ENCODE measurements at places on chromosomes 12 and 14. TPM values are rescaled to one million over a fixed set of nuclear protein-coding genes. Genes with fewer than 3 reads are reported as not detected.
A peak's percentile ranks its signal among the peaks of the same experiment; 100 is the strongest.

- DNase-seq, result no peak
Observed at GRCh38 chr12:67078957-67079356, 190.2 kb upstream of the CAND1 start.

GRCh38 chr14:41743140-41743539 is 136.5 kb downstream of the LRFN5 start:
- DNase-seq, result no peak

DNA sequence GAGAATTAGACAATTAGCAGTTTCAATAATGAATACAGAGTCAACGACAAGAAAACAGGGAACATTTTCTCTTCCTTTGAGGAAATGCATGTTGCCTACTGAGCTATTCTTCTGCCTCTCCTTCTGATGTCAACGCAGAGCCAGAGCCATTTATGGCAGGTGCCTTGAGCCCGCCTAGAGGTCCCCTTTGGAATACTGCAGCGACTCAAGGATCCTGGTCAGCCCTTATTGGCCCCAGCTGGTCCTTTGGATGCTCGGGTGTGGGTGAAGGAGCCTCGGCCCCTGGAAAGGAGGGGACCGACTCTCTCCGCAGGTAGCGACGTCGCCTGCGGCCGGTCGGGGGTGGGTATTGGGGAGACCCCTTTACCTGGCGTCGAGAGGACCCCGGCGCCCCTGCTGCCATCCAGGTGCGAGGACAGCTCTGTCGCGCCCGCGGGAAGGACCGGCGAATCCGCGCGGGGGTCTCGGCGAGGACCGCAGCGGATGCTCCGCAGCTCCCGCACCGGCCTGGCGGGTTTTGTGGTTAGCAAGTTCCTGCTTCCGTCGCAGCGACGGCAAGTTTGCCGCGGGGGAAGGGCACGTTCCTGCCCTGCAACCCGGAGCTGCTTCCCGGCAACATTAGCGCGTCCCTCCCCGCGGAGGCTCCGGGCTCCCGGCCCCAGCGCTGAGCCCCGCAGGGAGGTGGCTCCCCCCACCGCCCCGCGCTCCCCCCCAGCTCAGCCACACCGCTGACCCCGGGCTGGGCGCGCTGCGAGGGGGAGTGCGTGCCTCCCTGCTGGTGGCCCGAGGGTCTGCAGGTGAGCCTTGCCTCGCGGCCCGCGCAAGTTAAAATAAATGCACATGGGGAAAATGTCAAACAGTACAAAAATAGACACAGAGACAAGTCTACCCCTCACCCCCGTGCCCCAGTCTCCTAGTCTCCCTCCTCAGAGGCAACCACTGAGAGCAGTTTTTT is at the start of gene MANSC1:
Gene MANSC1, minus strand, starts transcription at position 532 of the 955 bp plus-strand sequence. CDS start 6,928 bp downstream, outside the sequence.
- DNase-seq, result peak; percentile 84

DNA sequence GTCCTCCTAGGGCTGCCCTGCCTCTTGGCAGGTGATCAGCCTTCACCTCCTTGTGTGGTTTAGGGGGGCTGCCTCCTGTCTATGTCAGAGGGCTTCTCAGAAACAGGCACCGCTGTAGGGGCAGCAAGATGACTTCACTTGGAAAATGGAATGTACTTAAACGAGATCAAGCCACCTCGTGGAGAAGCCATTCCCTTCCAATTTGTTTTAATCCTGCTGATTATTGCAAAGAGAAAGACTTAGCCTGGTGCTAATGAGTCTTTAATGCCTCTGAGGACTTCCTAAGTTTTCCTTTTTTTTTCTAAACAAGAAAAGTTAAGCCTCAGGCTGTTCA is 62.3 kb upstream of the RFLNA start:
- DNase-seq, result no peak

GRCh38 chr14:32366256-32366879 is 37.3 kb downstream of the AKAP6 start:
- no peak for DNase-seq

GRCh38 chr12:52337054-52337453 is 15.9 kb upstream of the KRT83 start:
- DNase-seq, result no peak

DNA sequence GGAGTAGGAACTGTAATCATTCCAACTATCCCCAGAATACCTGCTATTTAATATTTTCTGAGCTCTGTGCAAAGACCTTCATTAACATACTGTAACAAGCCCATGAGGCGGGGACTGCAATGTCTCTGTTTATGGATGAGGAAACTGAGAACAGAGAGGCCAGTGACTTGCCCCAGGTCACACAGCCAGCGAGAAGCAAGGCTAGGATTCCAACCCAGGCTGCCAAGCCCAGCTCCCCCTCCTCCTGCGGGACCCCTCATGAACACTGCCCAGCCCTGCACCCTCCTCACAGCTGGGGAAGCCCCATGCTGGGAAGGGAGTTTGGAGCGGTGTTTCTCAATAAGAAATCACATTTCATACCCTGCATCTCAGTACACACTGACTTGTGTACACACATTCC is 10.9 kb downstream of the HVCN1 start:
- DNase-seq, result no peak

DNA sequence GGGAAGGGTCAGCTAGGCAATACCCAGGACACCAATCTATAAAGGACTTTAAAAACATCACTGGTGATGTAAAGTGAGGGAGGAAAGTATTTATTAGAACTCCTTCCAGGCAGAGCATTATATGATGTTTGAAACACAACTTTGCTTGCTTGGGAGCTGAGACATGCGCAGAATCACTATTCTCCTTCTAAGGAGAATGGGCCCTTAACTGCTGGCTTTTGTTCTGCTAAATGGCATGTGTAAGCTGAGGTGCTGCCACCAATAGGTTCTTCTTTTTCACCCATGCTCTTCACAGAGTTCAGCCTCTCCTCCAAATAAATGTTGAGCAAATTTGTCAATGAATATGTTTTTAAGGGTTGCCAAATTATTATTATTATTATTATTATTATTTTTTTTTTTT is 3.9 kb downstream of the STAC3 start:
- peak; percentile 64 for DNase-seq

Gene OAS3
- 0.81 TPM for total RNA-seq

DNA sequence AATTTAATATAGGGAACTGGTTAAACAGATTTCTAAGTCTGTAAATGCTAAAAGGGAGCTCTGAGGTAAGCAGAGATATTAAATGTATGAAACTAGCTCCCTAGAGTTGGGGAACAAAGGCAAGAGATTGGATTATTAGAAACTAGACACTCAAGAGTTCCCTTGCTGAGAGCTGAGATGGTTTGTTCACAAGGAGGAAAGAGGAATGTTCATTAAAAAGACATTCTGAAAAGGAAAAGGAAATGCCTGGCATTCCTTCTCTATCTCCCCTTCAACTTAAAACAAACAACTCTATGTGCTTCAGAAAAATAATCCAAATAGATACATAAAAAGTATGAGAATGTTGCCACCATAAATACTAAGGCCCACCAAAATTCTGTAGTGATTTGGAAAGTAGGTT is 73.7 kb downstream of the GALNT4 start:
- no peak for DNase-seq

Gene ACOT4
- 1.8 TPM for total RNA-seq

- no peak for DNase-seq
Observed at GRCh38 chr12:100795174-100795799, 711 bp downstream of the ANO4 start.

DNA sequence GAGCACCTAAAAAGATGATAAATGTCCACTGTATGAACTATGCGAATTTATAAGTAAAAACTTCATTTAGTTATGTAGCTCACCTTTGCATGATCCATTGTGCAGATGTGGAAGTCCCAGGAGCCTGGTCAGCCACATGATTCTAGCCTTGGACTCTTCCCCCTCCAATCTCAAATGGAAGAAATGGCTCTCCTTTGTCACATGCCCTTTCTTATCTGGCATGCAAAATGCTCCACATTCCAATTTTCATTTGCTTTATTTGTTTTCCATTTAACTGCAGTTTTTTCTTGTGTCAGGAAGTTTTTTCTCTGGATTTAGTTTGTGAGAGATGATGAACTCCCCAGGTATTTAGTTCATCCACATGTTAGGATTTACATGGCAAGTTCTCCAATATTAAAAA is 73.8 kb downstream of the DYRK2 start:
- no peak for DNase-seq

- DNase-seq, result peak; percentile 72
Observed at GRCh38 chr12:63276537-63277365, 125.8 kb upstream of the AVPR1A start.
